Articular chondrocyte of knee joint (primary cell): ENCODE measurements at places on chromosomes 1 and 21. TPM values are rescaled to one million over a fixed set of nuclear protein-coding genes. Genes with fewer than 3 reads are reported as not detected.

AMY1A gene
- total RNA-seq, result not detected in 2 replicates

CFHR3 gene
- total RNA-seq, result 0.11 TPM in 1 of 2 replicates, not detected in the other

LIPI gene
- not detected in 2 replicates for total RNA-seq

F13B gene
- total RNA-seq, result not detected in 2 replicates

CD1E gene
- total RNA-seq, result not detected in 2 replicates

STUM gene
- under 0.01 TPM in 2 replicates for total RNA-seq

TBX19 gene
- total RNA-seq, result 1.4 and 1.6 TPM in 2 replicates

CD34 gene
- 0.39 and 0.54 TPM in 2 replicates for total RNA-seq

KRTAP7-1 gene
- total RNA-seq, result not detected in 2 replicates

AADACL3 gene
- total RNA-seq, result not detected in 2 replicates

ETV3L gene
- total RNA-seq, result not detected in 2 replicates

GNL2 gene
- total RNA-seq, result 49.4 and 52.1 TPM in 2 replicates

GSTM5 gene
- total RNA-seq, result 7.8 and 9.1 TPM in 2 replicates

CYYR1 gene
- under 0.01 TPM in 1 of 2 replicates, not detected in the other for total RNA-seq

OSBPL9 gene
- total RNA-seq, result 70.0 and 100 TPM in 2 replicates

LMX1A gene
- not detected in 2 replicates for total RNA-seq

GBP6 gene
- not detected in 2 replicates for total RNA-seq

ATP1A4 gene
- not detected in 2 replicates for total RNA-seq

ANGPTL3 gene
- total RNA-seq, result under 0.01 and 0.11 TPM in 2 replicates

TCHH gene
- under 0.01 TPM in 1 of 2 replicates, not detected in the other for total RNA-seq

CD247 gene
- not detected in 2 replicates for total RNA-seq

RPS6KC1 gene
- total RNA-seq, result 42.2 and 42.3 TPM in 2 replicates
